Posterior cingulate gyrus (tissue), 11 donors: ENCODE measurements at places on chromosomes 6 and 20.

DNA sequence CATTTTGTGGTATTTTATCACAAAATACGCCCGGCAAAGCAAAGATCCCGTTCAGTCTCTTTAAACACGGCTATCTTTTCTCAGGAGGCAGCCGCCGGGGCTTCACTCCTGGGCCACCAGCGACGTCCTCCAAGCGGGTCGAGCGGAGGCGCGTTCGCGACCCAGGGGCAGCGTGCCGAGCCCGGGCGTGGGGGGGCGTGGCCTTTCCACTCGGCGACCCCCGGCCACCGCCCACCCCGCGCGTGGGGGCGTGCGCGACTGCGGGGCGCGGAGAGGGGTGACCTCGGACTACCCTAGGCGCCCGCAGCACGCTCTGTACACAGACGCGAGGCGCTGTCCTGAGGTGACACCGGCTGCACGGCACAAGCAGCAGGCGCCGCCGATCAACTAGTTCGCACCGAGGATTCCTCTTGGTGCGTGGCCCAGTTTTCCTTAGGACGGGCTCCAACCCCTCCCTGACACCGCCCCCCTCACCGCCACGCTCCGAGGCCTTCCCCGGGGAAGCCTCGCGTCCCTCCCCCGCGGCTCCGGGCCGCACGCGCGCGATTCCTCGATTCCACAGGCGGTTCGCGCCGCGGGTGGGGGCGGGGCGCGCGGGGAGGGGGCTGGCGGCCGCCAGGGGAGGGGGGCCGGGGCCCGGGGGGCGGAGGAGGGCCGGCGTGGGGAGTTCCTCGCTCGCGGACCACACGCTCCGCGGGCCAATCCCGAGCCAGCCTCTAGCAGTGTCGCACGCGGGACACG, 1.1 kb upstream of the JARID2 start:
- peak; percentile 59 for DNase-seq

DNA sequence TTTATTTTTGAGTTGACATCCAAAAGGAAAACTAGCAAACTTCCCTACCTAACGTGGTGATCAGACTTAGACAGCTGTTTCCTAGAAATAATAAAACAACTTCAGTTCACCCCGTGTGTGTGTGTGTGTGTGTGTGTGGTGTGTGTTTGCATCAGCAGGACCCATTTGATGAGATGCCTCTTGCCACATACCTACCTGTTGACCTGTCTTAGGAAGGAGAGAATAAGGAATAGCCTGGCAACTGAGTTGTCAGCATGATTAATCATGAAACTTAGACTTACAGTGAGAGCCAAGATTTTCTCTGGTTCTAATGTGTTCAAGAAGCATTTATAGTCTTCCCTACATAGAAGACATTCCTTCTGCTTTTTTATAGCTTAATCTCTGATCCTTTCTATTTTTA, 16.1 kb upstream of the PBOV1 start:
- no peak for DNase-seq

DNA sequence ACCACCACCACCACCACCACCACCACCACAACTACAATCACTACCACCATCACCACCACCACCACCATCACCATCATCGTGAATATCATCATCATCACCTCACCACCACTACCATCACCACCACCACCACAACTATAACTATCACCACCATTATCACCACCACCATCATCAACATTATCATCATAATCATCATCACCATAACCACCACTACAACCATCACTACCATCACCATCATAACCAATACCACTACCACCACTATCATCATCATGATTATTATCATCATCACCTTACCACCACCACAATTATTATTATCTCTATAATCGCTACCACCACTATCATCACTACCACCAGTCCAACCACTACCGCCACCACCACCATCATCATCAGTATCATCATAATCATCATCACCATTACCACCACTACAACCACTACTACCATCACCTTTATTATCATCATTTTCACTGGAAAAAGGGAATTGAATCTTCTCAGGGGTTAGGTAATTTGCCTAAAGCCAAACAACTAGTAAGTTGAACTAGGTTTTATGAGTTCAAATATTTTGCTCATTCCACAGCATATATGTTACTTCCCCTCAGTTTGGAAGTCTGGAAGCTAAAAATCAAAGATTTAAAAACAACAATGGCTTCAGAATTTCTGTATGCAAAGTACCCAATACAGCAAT, 8.3 kb downstream of the RIPOR2 start:
- DNase-seq: no peak

GRCh38 chr6:168305096-168305749, 14.4 kb downstream of the DACT2 start:
- DNase-seq: no peak

DNA sequence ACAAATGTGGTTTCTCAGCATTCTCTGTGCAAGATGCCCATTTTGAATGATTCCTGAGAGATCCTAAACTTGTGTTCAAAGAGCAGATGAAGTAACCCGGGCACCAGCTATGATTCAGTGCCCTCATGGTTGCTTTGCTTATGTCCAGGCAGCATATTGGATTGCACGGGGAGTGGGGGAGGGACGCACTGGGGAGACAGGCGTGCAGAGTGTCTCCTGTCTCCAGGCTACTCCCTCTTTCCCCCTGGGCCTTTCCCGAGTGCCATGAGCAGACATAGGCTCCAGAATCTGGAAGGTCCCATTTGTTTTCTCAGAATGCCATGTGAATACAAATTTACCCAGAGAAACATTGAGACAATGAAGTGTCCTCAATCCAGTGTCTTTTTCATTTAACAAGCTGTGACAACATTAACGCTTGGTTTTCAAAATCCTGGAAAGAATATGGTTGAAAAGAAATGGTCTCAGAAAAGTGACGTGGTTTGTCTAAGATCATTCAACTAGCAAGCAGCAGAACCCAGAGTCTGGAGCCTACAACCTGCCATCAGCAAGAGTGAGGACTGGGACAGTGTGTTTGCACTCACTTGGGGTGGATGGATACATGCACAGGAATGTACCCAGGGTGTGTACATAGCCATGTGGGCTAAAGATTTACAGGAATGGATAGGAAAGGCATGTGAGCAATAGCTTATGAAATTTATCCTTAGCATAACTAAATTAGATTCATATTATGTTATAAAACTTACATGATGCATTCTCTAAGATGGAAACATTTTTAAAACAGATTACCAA, 4.2 kb downstream of the SYNDIG1 start:
- DNase-seq: no peak

DNA sequence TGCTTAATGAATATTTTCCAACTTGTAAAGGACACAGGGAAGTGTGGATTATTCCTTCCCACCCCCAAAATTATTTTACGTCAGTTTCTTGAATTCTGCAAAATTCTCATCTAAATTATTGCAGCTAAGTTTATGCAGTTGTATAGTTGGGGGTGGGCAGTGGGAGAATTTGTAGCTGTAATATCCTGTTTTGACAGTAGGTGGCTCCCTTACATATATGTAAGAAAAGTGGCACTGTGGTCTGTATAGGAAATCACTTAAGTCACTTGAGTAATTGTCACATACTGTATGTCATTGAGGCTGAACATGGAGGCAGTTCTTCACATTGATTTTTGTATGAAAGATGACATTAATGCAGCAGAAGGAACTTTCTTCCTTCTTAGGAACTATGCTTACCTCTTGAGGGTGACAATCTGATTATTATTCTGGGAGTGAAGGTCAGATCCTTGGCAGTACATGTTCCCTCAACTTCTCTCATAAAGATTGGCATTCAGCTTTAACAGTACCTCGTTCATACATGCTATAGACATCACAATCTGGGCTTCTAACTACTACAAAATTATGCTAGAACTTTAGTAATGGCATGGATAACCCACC, 14.6 kb upstream of the CFAP206 start:
- DNase-seq: no peak

DNA sequence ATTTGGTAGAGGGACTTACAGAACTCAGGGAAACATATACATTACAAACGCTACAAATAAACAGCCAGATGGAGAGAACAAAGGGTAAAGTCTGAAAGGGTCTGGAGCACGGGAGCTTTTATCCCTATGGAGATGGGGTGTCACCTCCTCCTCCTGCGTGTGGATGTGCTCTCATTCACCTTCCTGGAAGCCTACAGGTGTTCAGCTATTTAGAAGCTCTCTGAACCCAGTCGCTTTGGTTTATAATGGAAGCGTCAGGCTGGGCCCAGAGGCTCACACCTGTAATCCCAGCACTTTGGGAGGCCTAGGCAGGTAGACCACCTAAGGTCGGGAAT, 17.7 kb upstream of the ITCH start:
- DNase-seq: no peak

DNA sequence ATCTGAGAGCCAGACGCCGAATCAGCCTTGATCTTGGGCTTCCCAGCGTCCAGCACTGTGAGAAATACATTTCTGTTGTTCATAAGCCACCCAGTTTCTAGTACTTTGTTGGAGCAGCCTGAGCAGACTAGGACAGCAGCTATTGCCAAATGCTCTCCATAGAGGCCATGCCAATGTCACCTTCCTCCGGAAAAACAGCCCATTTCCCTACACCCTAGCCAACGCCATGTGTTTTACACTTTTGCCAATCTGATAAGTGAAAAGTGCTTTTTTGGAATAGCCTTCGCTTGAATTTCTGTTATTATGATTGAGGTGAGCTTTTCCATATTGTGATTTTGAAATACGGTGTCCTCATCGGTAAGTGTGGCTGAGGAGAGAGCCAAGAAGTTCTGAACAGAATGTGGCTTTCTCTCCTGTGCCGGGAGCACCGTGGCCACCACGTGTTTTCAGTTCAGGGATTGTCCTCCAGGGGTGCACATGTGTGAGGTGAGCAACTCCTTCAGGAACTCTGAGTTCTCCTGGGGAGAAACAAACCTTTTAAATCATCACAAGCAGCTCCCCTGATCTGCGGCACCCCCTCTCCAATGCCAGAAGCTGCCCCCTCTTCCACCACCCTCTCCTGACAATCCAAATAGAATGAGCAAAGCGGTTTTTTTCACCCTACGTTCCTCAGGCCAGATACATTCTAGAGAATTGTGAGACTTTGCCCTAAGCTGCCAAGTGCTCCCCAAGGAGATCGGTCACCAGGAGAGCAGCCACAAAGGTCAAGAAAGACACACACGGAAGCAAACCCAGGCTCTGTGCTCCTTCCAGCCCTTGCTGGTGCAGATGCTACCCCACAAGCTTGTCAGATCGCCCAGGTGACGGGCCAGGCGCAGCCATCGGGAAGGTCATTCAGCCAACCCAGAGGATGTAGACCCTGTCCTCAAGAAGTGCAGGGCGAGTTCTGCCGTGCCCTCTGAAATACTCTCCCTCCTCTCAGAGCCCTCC, 36.0 kb downstream of the TAF8 start:
- no peak for DNase-seq

DNA sequence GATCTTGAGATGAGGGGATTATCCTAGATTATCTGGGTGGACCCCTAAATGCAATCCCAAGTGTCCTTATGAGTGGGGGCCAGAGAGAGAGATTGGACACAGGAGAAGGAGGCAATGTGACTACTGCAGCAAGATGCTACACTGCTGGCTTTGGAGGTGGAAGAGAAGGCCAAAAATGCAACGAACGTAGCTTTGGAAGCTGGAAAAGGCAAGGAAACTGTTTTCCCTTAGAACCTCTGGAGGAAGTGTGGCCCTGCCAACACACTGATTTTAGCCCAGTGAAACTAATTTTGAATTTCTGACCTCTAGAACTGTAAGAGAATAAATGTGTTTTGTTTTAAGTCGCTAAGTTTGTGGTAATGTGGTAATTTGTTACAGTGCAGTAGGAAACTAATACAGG, 15.7 kb downstream of the PPARD start:
- no peak for DNase-seq
